ENCODE measurements at places on chromosomes 2 and 18. TPM values are rescaled to one million over a fixed set of nuclear protein-coding genes. Genes with fewer than 3 reads are reported as not detected.

Gene VSNL1
- total RNA-seq, result not detected

Gene SALL3
- not detected for total RNA-seq

Gene EPB41L3
- total RNA-seq, result 0.52 TPM

Gene TMEM200C
- total RNA-seq, result not detected

Gene C2orf81
- 2.2 TPM for total RNA-seq
